ENCODE measurements at places on chromosomes 4 and X. TPM values are rescaled to one million over a fixed set of nuclear protein-coding genes. Genes with fewer than 3 reads are reported as not detected.

ANOS1 gene
- 10.3 TPM for polyA plus RNA-seq

ARSD gene
- 58.8 TPM for polyA plus RNA-seq

XAGE2 gene
- 0.68 TPM for polyA plus RNA-seq

CXorf49 gene
- polyA plus RNA-seq = not detected

ADGRL3 gene
- polyA plus RNA-seq = 31.1 TPM

HEPH gene
- 53.6 TPM for polyA plus RNA-seq

FABP2 gene
- 0.05 TPM for polyA plus RNA-seq

ZMAT1 gene
- polyA plus RNA-seq = 46.6 TPM

SHROOM4 gene
- polyA plus RNA-seq = 22.0 TPM

ARX gene
- not detected for polyA plus RNA-seq

IL2RG gene
- 0.93 TPM for polyA plus RNA-seq

DOK7 gene
- 1.5 TPM for polyA plus RNA-seq

SHROOM2 gene
- 16.8 TPM for polyA plus RNA-seq

EVC2 gene
- polyA plus RNA-seq = 8.4 TPM

RHOXF1 gene
- 3.0 TPM for polyA plus RNA-seq

TGIF2LX gene
- polyA plus RNA-seq = not detected

RTL9 gene
- polyA plus RNA-seq = 0.22 TPM

GABRQ gene
- polyA plus RNA-seq = 0.98 TPM

CT83 gene
- polyA plus RNA-seq = not detected

RHOXF2B gene
- not detected for polyA plus RNA-seq

DMP1 gene
- 0.07 TPM for polyA plus RNA-seq

FAM47E gene
- 9.4 TPM for polyA plus RNA-seq

GTPBP6 gene
- 40.7 TPM for polyA plus RNA-seq

STARD8 gene
- polyA plus RNA-seq = 17.4 TPM

MTMR8 gene
- polyA plus RNA-seq = 2.0 TPM

ERCC6L gene
- polyA plus RNA-seq = 6.9 TPM

TSR2 gene
- 52.4 TPM for polyA plus RNA-seq

HAND2 gene
- not detected for polyA plus RNA-seq

PRR32 gene
- not detected for polyA plus RNA-seq

KLHL13 gene
- polyA plus RNA-seq = 93.9 TPM

BANK1 gene
- 2.8 TPM for polyA plus RNA-seq

SLC9B1 gene
- 3.4 TPM for polyA plus RNA-seq

SLC2A9 gene
- 10.3 TPM for polyA plus RNA-seq

PABPC1L2B gene
- not detected for polyA plus RNA-seq

CT45A10 gene
- not detected for polyA plus RNA-seq

MANBA gene
- polyA plus RNA-seq = 23.9 TPM

SSX3 gene
- polyA plus RNA-seq = not detected

BMPR1B gene
- polyA plus RNA-seq = 22.7 TPM

DCAF4L1 gene
- 0.42 TPM for polyA plus RNA-seq

WDR17 gene
- 16.2 TPM for polyA plus RNA-seq

S100G gene
- not detected for polyA plus RNA-seq

AFP gene
- 746 TPM for polyA plus RNA-seq

TENM3 gene
- 19.5 TPM for polyA plus RNA-seq

MAGEE2 gene
- polyA plus RNA-seq = 0.70 TPM

PARM1 gene
- 47.6 TPM for polyA plus RNA-seq

PDS5A gene
- polyA plus RNA-seq = 80.8 TPM

TCEAL7 gene
- 37.6 TPM for polyA plus RNA-seq

SOX3 gene
- polyA plus RNA-seq = not detected

TRIM75 gene
- polyA plus RNA-seq = 0.10 TPM

DUX4 gene
- polyA plus RNA-seq = not detected

PAK3 gene
- 6.5 TPM for polyA plus RNA-seq

GAGE12E gene
- not detected for polyA plus RNA-seq

BRS3 gene
- 0.12 TPM for polyA plus RNA-seq

SMIM10L2A gene
- polyA plus RNA-seq = 10.4 TPM

Data from left kidney (tissue), 8 donors.